SK-N-DZ (cell line): ENCODE measurements at places on chromosomes 7 and 10.

- no peak for DNase-seq
Observed at GRCh38 chr7:408751-409311, 110.8 kb downstream of the PDGFA start.

DNA sequence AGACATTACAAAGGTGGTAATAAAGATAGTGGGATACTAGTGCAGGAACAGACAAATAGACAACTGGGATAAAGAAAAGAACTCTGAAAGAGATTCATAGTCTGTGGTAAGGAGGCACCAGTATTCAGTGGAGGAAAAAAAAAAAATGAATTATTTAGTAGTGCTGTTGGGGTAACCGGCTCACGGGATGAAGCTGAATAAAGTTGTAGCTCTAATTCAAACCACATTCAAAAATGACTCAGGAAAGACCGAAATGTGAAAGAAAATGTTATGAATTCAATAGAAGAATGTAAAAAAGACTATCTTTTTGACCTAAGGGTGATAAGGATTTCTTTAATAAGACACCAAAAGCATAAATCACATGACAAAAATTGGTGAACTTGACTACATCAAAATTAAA lies 83.1 kb upstream of the HABP2 start:
- no peak for DNase-seq

DNA sequence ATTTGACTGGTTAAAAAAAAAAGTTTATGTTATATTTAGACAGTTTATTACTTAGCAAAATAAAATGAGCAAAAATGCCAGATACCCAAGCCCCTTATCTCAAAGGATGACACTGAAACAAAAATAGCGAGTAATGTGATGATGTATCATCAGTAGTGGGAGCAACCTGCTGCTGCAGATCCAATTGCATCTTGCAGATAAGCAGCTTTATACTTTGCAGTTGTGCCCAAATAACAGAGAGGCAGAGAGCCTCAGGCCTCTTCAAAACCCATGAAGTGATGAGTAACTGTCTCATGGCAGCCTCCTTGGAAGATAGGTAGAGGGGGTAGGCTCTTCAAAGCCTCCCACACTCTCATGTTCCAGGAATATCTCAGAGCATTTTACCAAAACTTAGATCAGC lies 468.2 kb upstream of the LRRTM3 start:
- DNase-seq = no peak

GRCh38 chr10:102398172-102399020 lies 2.9 kb downstream of the NFKB2 start:
- DNase-seq = no peak

- no peak for DNase-seq
Observed at GRCh38 chr7:151897161-151897731, 20.3 kb upstream of the PRKAG2 start.

- DNase-seq = no peak
Observed at GRCh38 chr10:126902157-126902556, 3.1 kb upstream of the DOCK1 start.

GRCh38 chr7:37908221-37908788 lies 8.3 kb downstream of the SFRP4 start:
- no peak for DNase-seq

- DNase-seq = no peak
Observed at GRCh38 chr10:120422457-120422856, 34.6 kb upstream of the PLPP4 start.

GRCh38 chr7:33156441-33156840 lies 27.1 kb downstream of the BBS9 start:
- DNase-seq = no peak

DNA sequence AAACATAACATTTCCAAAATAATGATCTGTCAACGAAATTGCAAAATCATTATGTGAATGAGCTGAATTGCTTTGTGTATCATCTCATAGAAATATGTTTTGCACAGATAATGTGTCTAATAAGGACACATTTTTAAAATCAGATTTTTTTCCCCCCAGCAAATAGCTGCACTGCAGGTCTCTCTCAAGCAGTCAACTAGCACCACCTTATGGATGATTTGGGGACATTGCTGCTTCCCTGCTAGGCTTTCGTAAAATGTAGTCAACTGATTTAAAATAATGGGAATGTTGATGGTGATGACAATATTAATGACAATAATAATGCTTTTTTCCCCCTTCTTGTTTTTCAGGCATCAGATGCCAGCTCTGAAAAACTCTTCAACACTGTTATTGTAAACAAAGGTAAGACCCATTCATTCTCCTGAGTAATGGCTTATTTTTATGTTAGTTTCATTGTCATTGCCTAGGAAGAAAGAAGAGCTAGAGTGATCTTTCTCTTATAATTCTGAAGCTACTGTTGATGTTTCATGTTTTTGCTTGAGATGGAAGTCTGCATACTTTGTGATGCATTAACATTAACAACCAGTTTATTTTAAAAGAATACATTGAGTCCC lies 433.6 kb upstream of the GALNT17 start:
- peak; percentile 68 for DNase-seq

GRCh38 chr10:97119058-97119745 lies 66.6 kb downstream of the SLIT1 start:
- DNase-seq = peak; percentile 22

GRCh38 chr10:60444494-60445064 lies 54.9 kb upstream of the ANK3 start:
- peak; percentile 51 for DNase-seq

DNA sequence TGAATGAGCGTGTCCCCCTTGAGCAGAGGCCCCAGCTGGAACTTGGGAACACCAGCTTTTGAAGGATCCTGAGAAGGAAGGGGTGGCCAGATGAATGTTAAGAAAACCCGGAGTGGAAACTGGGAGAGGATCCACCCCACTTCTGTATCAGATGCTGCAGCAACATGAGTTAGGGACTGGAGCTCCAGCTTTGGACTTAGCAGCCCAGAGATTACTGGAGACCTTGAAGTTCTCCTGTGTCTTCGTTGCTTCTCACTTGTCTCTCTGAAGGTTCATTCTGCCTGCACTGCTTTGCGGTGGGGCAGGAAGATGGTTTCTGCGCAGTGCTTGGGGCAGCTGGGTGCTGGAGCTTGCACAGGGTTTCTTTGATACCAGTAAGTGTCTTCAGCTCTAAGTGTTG lies 9.3 kb downstream of the TMEM248 start:
- DNase-seq = peak; percentile 28

GRCh38 chr7:150964593-150965111 lies 13.5 kb downstream of the KCNH2 start:
- peak; percentile 86 for DNase-seq

GRCh38 chr7:14691597-14692203 lies 210.9 kb downstream of the DGKB start:
- peak; percentile 57 for DNase-seq

GRCh38 chr10:6320320-6321010 lies 117.7 kb downstream of the PFKFB3 start:
- no peak for DNase-seq

DNA sequence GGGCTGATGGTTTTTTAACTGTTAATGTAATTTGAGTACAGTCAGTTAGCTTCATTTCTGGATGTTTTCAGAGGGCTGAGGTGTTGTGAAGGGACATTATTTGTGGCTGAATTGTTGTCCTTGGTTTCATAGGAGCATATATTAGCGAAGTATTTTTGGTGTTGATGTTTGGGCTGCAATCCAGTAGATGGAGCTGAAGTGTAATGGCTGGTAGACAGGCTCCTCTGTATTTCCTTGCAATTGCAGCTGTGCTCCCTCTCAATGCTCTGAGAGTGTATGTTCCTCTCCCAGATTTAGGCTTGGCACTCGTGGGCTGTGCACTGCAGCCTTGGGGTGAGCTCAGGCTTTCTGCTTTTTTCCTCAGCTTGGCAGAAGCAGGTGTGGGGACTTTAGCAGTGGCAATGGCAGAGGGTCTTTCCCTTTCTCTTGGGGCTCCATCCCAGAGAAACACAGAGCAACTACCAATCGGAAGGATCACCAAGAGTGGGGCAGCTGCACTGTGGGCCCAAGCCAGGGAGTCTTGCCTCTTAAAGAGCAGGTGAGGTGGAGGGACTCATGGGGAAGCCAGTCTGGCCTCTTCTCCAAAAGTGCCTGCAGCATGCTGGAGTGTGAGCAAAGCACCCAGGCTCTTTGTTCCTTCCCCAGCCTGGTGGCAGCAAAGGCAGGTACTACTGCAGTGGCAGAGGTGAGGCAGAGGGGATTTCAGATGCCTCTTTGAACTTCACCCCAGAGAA lies 544.4 kb downstream of the SH2D4B start:
- DNase-seq = peak; percentile 8

- peak; percentile 73 for DNase-seq
Observed at GRCh38 chr10:48363617-48364355, 57.3 kb downstream of the MAPK8 start.

DNA sequence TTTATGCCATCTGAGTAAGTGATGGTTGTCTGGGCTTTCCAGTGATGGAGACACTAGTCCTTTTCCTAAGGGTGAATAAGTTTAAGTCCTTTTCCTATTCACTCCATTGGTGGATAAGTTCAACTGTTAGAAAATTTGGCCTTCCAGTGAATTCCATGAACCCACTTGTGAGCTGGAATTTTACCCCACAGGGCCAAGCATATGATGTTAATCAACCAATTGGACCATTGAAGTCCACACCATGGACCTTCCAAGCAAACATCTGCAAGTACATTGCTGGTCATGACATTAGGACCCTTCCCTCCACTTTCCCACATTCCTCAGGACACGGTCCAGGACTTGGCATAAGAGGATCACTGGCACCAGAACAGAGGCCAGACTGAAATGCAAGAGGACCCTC lies 381.4 kb downstream of the RPS24 start:
- DNase-seq = no peak

DNA sequence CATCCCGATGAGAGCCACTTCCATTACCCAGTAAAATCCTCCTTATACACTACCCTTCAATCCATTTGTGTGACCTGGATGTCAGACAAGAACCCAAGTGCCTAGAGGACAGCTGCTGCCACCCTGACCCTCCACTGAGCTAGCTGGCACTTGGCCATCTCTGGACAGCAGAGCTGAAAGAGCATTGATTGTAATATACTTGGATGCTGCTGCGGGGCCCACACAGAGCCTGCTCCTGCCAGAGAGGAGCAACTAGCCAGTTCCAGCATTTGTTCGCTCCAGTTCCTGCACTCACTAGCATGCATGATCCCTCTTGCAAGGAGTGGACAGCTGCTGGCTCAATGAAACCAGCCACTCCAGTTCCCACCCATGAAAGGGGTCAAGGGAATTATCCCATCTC lies 8.4 kb upstream of the TMEM254 start:
- no peak for DNase-seq

DNA sequence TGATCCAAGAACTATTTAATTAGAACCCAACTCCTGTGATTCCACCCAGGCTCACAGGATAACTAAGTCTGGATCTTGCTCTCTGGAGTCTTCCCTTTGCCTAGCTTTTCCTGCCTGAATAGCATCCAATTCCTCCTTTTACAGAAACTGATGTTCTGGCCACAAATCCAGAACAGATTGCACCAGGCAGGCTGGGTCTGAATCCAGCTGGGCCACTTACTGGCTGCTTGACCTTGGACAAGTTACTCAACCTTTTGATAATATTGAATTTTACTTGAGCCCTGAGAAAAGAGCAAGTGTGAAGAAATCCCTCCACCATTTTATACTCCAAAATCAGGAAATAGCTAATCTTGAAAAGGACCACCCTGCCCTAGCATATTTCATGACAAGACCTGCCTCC lies 55.5 kb upstream of the SLC35G1 start:
- no peak for DNase-seq

GRCh38 chr7:158765020-158765419 lies 60.4 kb upstream of the NCAPG2 start:
- DNase-seq = no peak

- DNase-seq = no peak
Observed at GRCh38 chr10:89399956-89400355, 7.5 kb downstream of the IFIT1 start.

DNA sequence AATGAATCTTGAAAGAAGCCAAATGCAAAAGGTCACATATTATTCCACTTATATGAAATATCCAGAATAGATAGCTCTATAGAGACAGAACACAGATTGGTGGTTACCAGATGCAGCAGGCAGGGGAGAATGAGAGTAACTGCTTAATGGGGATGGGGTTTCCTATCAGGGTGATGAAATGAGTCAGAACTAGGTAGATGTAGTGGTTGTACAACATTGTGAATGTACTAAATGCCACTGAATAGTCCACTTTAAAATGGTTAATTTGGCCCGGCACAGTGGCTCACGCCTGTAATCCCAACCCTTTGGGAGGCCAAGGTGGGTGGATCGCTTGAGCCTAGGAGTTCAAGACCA lies 9.4 kb upstream of the SLC25A28 start:
- DNase-seq = no peak

- no peak for DNase-seq
Observed at GRCh38 chr10:105187243-105187642, 546.2 kb downstream of the SORCS3 start.
